ENCODE measurements at places on chromosomes 7 and 10. TPM values are rescaled to one million over a fixed set of nuclear protein-coding genes. Genes with fewer than 3 reads are reported as not detected.

Gene SPDYE8
- not detected for polyA plus RNA-seq

Gene MAT1A
- 1.5 TPM for polyA plus RNA-seq

Gene IGFBP3
- polyA plus RNA-seq, result 14.0 TPM

Gene UTF1
- polyA plus RNA-seq, result not detected

Gene ZRANB1
- 7.4 TPM for polyA plus RNA-seq

Gene PANK1
- polyA plus RNA-seq, result 6.8 TPM

Gene PBLD
- polyA plus RNA-seq, result 0.66 TPM

Gene EPO
- 0.41 TPM for polyA plus RNA-seq

Gene ADRB1
- polyA plus RNA-seq, result 0.07 TPM

Gene SUGCT
- 69.5 TPM for polyA plus RNA-seq

Gene GPR141
- not detected for polyA plus RNA-seq

Gene ZCWPW1
- 1.7 TPM for polyA plus RNA-seq

Gene KLLN
- 0.10 TPM for polyA plus RNA-seq

Gene PTF1A
- polyA plus RNA-seq, result not detected

Gene CALHM1
- not detected for polyA plus RNA-seq

Gene INHBA
- 59.2 TPM for polyA plus RNA-seq

Gene CHRM2
- not detected for polyA plus RNA-seq

Gene VSTM2A
- not detected for polyA plus RNA-seq

Gene VAX1
- not detected for polyA plus RNA-seq

Gene CHCHD1
- polyA plus RNA-seq, result 39.5 TPM

Gene HNRNPH3
- 45.7 TPM for polyA plus RNA-seq

Gene SSC4D
- polyA plus RNA-seq, result 0.98 TPM

Data from keratinocyte (primary cell).